ENCODE measurements at places on chromosomes 11 and 22.

DNA sequence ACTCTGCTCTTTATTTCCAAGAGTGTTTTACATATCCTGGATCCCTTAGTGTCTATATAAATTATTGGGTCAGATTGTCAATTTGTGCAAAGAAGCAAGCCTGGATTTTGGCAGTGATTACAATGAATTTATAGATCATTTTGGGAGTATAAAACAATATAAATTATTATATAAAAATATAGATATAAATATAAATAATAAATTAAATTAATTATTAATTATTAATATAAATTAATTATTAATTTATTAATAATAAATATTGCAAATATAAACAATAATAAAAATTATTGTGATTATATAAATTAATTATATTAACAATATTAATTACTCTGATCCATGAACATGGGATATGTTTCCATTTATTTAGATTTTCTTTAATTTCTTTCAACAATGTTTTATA is 32.5 kb downstream of the RTL6 start:
- no peak for DNase-seq

DNA sequence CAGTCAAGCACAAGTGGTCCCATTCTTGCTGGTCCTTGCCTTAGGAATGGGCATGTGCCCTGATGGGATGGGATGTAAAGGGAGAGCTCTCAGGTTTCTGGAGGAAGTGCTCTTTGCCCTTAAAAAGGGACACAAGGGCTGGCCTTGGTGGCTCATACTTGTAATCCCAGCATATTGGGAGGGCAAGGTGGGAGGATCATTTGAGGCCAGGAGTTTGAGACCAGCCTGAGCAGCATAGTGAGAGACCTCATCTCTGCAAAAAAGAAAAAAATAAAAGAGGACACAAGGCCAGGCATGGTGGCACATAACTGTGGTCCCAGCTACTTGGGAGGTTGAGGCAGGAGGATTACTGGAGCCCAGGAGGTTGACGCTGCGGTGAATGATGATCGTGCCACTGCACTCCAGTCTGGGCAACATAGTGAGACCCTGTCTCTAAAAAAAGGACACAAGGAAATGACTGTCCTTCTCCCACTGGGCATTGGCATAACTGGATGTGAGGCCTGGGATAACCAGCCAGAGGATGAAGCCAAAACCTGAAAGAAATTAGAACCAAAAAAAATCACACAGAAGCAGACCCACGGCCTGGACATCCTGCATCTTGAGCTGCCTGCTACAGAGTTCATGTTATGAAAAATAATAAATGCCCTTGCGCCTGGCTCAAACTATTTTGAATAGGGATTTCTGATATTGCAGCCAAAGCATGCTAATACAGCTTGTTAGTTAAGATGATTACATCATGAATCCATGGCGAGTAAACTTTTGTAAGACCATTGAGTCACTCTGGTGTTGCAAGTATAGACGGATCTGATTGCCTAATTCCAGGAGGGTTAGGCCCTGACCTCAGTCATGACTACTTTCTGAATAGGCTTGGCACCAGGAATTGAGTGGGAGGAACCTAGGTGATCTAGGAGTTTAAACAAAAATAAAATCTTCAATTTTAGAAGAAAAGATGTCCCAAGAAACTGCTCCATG is 12.9 kb upstream of the CRKL start:
- DNase-seq = peak; percentile 36

DNA sequence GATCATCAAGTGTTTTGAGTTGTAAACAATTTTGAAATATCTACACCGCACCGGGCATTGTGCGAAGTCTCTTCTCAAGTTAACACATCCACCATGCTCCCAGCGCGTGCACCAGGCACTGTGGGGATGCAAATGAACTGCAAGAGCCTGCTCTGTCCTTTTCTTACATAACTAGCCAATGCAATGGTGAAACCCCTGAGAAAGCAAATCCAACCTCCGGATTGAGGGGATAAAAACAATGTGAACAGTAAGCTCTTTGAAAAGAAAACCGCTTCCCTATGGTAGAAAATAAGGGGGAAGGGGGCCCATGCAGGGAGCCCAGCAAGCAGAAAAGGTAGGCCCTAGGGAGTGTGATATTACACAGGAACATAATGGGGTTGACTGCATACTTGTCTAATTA is 274.9 kb upstream of the MPPED2 start:
- no peak for DNase-seq

DNA sequence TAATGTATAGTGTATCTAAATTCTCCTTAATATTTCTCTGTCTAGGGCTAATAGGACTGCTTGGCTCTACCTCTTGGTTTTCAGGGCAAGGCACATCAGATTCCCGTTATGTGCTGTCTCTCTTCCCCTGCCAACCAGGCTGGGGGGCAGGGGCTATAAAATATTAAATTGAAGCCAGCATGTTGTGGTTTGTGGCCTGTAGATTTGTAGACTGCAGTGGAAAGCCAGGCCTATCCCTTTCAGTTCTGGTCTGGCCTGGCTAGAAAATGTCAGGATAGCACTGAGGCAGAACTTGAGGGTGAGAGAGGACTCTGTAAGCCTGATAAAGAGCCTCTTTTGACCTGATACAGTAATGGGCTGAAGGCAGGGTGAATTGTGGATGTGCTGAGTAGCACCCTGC is 14.4 kb upstream of the GRK2 start:
- no peak for DNase-seq

- DNase-seq = peak; percentile 87
Observed at GRCh38 chr11:66011239-66011784, 496 bp upstream of the CST6 start.

DNA sequence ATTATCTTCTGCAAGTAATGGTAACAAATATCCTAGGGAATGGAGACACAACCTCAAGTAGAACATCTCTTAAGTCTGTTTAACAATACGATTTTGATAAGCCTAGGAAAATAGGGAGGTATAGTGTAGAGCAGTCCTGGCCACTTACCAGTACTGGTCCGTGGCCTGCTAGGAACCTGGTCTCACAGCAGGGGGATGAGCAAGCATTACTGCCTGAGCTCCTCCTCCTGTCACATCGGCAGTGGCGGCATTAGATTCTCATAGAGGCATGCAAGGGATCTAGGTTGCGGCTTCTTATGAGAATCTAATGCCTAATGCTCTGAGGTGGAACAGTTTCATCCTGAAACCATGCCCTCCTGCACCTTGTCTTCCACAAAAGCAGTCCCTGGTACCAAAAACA is 4.4 kb downstream of the OR51V1 start:
- DNase-seq = no peak

DNA sequence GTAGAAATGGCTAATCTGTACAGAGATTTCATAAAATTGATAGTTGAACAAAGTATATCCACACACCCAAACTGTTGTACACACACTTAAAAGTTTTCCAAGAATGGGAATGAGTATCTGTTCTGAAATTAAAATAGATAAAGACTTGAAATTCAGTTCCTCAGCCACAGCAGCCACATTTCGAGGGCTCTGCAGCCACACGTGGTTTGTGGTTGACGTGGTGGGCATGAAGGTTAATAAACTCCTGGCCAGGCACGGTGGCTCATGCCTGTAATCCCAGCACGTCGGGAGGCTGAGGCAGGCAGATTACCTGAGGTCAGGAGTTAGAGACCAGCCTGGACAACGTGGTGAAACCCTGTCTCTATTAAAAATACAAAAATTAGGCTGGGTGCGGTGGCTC is 24.0 kb downstream of the TPST2 start:
- DNase-seq = no peak

GRCh38 chr11:40230821-40231220 is 1228.6 kb downstream of the LRRC4C start:
- DNase-seq = no peak

DNA sequence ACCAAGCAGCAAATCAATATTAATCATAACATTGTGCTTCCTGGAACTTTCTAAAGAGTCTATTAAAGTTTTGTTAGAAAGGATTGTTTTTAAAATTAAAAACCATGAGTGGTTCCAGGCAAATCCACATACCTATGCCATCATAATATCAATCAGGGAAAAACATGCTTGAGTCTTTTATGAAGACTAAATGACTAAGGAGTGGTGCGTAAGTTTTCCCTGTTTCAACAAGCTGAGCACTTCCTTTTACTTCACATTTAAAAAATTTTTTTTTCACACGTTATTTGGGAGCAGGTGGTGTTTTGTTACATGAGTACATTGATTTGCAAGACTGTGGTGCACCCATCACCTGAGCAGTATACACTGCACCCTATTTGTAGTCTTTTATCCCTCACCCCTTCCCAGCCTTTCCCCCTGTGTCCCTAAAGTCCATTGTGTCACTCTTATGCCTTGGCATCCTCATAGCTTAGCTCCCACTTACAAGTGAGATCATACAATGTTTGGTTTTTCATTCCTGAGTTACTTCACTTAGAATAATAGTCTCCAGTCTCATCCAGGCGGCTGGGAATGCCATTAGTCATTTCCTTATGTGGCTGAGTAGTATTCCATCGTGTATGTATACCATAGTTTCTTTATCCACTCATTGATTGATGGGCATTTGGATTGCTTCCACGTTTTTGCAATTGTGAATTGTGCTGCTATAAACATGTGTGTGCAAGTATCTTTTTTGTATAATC is 1190.3 kb upstream of the RAG2 start:
- DNase-seq = peak; percentile 12
